ENCODE measurements at places on chromosomes 13 and 19. TPM values are rescaled to one million over a fixed set of nuclear protein-coding genes. Genes with fewer than 3 reads are reported as not detected.

SCAF1 gene
- total RNA-seq, result 79.2 TPM

CEACAM5 gene
- total RNA-seq, result not detected

STOML3 gene
- not detected for total RNA-seq

ZNF799 gene
- 3.6 TPM for total RNA-seq

RPL18 gene
- total RNA-seq, result 1,778 TPM

RXFP2 gene
- not detected for total RNA-seq

SIGLEC6 gene
- total RNA-seq, result not detected

SERP2 gene
- 0.57 TPM for total RNA-seq

CILP2 gene
- 0.07 TPM for total RNA-seq

DNAJB1 gene
- total RNA-seq, result 103 TPM

NMRK2 gene
- not detected for total RNA-seq

ZNF534 gene
- total RNA-seq, result not detected

ZNF793 gene
- 3.9 TPM for total RNA-seq

MED26 gene
- 14.7 TPM for total RNA-seq

ZNF99 gene
- not detected for total RNA-seq

ZNF780A gene
- 18.9 TPM for total RNA-seq

C13orf46 gene
- 1.8 TPM for total RNA-seq

CGB3 gene
- not detected for total RNA-seq

NCR1 gene
- not detected for total RNA-seq

DKKL1 gene
- total RNA-seq, result not detected

PTPRH gene
- not detected for total RNA-seq

PTGIR gene
- 18.4 TPM for total RNA-seq
